ENCODE measurements at places on chromosomes 5 and 9.

GRCh38 chr9:34624475-34625185 is 4.2 kb downstream of the ARID3C start:
- no peak for DNase-seq

DNA sequence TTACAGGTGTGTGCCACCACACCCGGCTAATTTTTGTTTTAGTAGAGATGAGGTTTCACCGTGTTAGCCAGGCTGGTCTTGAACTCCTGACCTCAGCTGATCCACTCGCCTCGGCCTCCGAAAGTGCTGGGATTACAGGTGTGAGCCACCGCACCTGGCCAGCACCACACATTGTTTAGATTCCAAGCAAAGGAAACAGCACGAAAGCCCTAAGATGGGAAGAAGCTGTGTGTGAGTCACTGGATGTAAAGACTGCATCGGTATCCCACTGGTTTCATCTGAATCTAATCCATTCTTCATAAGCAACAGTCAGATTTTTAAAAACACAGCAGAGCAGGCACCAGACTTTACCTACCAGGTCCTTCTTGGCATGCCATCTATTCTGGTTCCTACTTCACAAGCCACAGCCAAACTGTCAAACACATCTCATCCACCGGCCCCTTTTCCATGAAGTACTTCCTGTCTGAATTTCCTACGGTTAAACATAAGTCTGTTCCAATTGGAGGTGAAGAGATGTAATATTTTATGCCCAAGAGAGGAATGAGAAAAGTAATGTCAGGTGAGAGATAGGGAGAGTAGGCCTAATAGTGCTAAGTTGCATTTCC is 17.4 kb downstream of the UBTD2 start:
- DNase-seq = no peak

DNA sequence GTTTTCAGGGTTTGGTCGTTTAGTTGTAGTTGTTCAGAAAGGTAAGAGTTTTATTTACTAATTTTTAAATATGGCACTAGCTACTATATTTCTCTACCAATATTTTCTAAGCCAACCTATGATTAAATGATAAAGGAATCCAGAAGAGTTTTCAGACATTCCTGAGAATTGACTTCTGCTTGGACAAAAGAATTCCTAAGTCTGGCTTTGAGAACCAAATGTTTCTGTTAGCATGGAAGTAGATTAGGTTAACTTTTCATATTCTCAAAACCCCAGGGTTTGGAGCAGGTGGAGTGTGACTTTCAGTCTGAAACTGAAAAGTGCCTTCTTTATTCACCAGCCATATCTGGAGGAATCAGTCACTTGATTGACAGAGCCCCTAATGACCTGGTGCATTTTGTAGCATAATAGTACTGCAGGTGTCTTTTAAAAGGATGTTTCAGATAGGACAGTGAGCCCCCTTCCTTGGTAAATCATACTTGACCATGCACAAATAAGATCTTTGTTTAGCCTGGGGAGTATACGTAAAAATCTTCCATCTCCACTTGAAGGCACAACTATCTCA is 457.0 kb upstream of the ZNF462 start:
- peak; percentile 50 for DNase-seq

DNA sequence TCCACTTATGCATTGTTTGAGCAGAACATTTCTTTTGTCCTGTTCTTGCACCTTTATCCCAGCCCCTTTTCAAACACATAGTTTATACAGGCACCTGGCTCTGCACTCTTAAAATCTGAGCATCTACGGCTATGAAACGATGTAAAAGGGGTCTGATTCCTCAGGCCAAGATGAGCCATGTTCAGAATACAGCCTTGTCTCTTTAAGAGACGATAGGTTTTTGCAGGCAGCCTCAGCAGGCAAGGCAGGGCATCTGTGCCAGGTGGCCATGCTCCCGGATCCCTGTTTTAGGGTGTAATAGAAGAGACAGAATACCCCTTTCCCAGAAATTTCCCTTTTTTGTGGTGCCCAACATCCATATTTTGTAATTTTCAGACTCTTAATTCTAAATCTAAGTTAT is 89.1 kb upstream of the NFIB start:
- no peak for DNase-seq

DNA sequence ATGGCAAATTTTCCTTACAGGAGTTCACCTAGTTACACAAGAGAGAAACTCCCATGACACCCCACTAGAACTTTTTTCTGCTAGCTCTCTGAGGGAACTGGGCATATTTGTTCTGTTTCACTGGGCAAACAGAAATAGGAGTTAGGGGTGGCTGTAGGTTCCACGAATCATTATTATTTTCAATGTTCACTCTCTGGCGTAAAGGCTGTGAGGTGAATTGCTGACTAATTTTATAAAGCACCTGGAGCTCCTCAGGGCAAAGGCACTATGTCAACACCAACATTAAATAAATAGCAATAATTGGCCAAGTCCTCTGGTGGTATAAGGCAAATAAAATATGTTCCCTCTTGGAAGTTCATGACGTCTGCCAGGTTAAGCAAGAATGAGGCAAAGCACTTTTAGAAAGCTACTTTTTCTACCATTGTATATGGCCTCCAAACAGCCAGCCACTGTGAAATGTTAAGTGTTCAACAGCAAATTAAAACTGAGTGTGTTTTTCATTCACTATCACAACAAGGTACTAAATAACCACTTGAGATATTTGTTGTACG is 344.6 kb downstream of the PDE4D start:
- DNase-seq = no peak

GRCh38 chr9:68785965-68786364 is 80.9 kb downstream of the PIP5K1B start:
- DNase-seq = no peak

DNA sequence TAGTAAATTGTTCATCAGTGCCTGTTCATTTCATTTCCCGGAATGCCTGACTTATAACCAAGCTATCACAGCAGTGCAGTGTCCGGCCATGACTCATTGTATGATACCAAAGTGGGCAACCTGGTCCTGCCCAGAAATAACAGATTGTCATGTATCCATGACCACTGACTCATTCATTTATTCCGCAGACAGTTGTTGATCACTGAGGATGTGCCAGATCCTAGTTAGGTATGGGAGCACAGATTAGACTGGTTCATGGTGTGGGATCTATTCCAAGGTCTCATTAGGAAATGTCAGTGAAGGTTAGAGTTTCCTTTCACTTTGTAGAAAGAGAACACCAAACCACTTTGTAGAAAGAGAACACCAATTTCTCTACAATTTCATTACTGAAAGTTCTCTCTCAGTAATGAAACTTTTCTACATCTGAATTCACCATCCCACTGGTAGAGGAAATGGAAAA is 8.7 kb downstream of the NREP start:
- peak; percentile 86 for DNase-seq

- DNase-seq = peak; percentile 39
Measured at GRCh38 chr9:121700165-121700831, 48.9 kb downstream of the DAB2IP start.

DNA sequence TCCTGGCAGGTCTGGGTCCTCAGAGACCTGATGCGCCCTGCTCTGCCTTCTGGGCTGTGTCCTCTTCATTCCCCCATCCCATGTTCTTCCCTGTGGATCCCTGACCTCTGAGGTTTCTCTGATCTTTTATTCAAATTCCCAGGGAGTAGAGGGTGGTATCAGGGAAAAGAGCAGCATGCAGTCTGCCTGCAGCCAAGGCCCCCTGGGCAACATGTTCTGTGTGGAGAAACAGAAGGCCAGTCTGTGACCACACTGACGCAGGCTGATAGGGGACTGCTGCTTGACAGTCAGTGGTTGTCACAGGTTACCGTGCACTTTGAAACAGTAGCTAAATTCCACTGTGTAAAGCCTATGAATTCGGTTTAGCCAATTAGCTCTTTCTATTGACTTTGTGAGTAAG is 156.6 kb upstream of the IRX2 start:
- no peak for DNase-seq

Measured in fibroblast of skin of scalp (primary cell).